ENCODE measurements at places on chromosomes 5 and 9.

GRCh38 chr5:143599474-143599873 lies 196.0 kb upstream of the NR3C1 start:
- no peak for DNase-seq

DNA sequence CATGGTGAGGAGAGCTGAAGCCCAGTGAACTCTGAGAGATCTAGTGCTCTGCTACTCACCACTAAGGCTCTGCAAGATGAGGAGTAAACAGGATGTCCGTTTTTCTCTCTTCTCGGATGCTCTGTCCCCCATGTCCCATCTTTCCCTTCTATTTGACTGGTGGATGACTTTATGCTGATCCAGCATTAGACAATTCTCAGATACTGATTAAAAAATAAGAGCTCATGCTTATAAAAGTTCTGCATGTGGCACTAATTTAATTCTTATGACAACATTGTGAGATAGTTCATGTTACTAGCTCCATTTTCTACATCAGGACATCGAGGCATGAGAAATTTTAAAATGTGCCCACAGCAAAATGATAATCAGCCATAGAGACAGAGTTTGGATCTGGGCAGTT lies 77.0 kb downstream of the HMHB1 start:
- no peak for DNase-seq

- peak; percentile 79 for DNase-seq
These were observed at the start of gene TNFSF8 for GRCh38 chr9:114930056-114930812. Gene TNFSF8, minus strand, starts transcription at chr9:114930591. Its CDS starts 288 bp downstream, at chr9:114930303.

GRCh38 chr5:73796164-73797131 lies 170.5 kb downstream of the ARHGEF28 start:
- DNase-seq: peak; percentile 94

DNA sequence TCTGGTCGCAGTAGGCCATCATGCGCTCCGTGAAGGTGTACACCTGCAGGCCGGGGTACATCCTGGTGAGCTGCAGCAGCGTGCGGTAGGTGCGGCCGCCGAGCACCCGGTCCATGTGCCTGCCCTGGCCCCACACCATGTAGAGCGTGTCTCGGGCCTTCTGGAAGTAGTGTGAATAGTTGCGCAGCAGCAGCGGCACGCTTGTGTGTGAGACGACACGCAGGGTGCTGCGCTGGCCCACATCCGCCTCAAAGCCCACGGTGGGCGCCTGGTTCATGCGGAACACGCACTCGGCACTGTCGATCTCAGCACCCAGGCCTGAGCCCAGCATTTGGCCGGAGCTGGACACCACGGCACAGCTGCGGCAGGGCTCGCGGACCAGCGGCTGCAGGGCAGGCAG lies 4.5 kb downstream of the ST6GALNAC4 start:
- DNase-seq: no peak

DNA sequence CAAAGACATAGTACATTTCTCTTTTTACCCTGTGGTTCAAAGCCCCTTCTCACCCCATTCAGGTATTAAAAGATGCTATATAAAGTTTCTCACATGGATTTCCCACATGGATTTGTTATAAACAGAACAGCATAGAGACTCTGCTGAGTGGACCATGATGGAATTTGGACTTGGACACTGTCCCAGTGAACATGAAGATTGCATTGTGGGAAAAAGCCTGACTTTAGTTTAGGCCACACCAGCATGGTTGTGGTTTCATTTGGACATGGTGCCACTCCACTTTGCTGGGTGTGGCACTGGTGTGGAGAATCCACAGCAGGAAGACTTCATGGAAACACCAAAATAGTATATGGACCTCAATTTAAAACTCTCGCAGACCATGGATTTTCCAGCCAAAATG lies 124.6 kb downstream of the ARHGAP26 start:
- no peak for DNase-seq
